Inflammatory macrophage treated with lipopolysaccharide for 1 hour (primary cell): ENCODE measurements at places on chromosomes 1 and 21.

DNA sequence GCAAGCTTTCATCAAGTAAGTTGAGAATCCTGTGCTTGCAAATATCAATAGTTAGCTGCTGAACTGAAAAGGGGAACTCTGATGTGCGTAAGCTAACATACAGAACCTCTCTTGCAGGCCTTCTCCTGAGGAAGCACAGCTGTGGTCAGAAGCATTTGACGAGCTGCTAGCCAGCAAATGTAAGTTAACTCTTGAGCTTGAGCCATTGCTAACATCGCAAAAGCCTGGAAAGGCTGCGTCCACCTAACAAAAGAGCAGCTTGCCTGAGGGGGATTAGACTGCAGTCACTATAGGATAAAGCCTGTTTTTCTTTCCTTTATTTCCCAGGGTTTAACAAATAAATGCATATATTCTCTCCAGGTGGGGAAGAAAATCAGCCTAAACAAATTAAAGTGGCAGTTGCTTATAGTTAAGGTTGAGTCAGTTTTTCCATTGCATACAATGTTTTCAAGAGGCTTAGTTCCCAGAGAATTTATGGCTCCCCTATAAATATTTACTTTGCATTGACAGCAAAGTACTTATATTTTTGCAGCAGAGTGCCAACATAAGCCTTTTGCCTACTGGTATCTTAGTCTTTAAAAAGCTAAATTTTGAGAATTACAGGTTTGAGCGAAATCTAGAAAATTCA lies 1.5 kb downstream of the RGS2 start:
- DNase-seq = peak; percentile 63

GRCh38 chr21:43676391-43676790 lies 17.0 kb downstream of the RRP1B start:
- no peak for DNase-seq

GRCh38 chr1:103911450-103911849 lies 161.8 kb downstream of the AMY1C start:
- no peak for DNase-seq

- DNase-seq = no peak
Measured at GRCh38 chr21:39657091-39657689, 44.5 kb downstream of the B3GALT5 start.
